ENCODE measurements at places on chromosomes 11 and 22.

DNA sequence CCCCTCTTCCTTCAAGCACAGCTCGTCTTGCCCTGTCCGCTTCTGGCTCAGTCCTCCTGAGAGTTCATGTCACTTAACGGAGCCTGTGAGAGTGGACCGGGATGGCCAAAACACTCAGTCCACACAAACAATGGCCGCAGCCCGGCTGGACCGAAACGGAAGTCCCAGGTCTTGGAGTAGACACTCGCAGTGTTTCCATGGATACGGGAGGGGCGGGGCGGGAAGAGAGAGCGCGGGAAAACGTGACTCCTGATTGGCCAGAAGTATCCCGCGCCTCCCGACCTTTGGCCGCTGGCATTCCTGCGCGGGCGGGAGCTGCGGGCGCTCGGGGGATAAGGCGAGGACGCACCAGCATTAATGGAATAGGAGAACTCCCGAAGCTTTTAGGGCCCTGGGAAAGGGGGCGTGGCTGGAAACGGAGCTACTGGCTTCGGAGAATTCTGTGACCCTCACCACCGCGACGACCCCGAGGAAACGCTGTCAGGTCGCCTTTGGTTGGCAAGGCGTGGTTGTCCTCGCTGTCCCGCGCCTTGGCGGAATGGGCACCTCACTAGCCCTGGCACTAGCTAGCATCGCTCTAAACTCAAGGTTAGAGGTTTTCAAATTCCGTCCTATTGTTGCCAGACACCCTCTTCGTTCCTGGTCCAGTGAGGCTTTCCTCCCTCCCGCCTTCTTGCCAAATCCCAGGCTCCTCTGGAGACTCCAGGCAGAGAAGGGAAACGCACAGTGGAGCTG, at the start of the genes NLRP14 and ZNF214:
NLRP14 (plus strand) TSS at position 297 of the 735 bp plus-strand sequence. CDS start 18,108 bp downstream, outside the sequence.
ZNF214 (minus strand) TSS at position 164 of the 735 bp plus-strand sequence. CDS start 17,511 bp downstream, outside the sequence.
- peak; percentile 87 for DNase-seq

GRCh38 chr11:101914341-101914737, 471 bp upstream of the CEP126 start:
- DNase-seq: peak; percentile 27

GRCh38 chr11:74734559-74734925, 3.3 kb upstream of the CHRDL2 start:
- no peak for DNase-seq

DNA sequence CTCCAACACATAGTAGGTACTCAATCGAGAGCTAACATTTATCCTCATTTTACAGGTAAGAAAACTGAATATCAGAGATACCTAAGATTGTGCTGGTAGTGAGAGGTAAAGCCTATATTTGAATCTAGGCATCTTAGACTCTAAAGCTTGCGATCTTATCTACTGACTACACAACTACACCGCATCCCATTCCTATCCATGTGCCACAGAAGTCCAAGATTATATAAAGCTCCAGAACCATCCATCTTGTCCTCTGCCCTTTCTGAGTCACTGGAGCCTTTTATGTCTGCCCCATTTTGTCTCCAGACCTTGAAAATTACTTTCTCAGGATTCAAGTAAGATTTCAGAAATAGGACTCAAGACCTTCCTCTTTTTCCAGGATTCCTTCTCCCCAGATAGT, 84.4 kb downstream of the OR5AK2 start:
- no peak for DNase-seq

DNA sequence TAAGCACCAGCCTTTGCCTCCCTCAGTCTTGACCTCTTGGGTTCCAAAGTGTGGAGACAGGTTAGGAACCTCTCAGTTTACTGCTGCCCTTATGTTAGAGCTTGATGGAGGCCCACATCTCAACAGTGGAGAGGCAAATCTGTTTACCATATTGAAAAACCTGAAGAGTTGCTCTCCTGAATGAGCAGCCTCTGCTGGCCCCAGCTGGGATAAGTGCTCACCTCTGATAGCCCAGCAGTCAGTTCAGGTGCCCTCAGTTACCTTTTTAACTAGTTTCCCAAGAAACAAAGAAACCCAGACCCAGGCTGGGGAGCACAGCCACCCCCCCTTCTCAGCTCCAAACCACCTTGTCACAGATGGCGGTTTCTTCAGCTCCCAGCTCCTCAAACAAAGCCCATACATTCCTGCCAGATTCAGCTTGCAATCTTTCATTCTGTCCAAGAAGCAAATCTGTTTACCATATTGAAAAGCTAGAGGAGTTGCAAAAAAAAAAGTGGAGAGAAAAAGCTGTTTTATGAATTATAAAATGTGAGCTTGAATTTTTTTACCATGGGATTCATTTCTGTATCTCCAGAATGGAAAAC, 57.2 kb downstream of the PPFIBP2 start:
- DNase-seq: no peak

DNA sequence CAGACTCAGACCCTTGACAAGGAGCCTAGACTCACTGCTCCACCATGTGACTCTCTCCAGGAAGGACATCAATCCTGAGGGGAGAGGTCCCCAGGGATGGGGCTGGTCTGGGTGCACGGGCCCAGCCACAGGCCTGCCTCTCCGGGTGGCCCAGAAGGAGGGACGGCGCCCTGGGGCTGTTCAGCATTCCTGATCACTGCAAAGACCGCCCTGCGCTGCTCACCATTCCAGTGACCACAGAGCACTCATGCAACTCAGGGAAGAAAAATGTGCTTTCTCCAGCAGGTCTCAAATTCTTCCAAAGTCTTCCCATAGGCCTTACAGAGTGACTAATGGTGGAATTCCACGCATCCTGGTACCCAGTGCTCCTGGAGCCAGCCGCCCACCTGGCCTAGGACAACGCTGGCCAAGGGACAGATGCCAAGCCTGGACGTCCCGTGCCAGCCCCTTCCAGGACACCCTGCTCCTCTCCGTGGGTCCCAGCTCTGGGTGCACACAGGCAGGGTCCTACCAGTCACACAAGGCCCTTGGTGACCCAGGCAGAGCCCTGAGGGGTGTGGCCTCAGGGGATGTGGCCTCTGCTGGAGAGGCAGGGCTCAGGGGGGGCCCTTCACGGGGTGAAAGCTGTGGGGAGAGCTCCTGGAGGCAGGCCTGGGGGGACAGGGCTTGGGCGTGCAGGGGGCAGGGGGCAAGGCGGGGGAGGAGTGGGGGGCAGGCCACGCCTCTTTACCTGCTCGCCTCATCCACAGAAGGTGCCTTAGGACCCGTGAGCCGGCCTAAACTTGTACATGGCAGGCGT, 178.8 kb downstream of the IGLL1 start:
- DNase-seq: no peak
